HAP-1 (cell line): ENCODE measurements at places on chromosomes 13 and 19.
A peak's percentile ranks its signal among the peaks of the same experiment; 100 is the strongest.

DNA sequence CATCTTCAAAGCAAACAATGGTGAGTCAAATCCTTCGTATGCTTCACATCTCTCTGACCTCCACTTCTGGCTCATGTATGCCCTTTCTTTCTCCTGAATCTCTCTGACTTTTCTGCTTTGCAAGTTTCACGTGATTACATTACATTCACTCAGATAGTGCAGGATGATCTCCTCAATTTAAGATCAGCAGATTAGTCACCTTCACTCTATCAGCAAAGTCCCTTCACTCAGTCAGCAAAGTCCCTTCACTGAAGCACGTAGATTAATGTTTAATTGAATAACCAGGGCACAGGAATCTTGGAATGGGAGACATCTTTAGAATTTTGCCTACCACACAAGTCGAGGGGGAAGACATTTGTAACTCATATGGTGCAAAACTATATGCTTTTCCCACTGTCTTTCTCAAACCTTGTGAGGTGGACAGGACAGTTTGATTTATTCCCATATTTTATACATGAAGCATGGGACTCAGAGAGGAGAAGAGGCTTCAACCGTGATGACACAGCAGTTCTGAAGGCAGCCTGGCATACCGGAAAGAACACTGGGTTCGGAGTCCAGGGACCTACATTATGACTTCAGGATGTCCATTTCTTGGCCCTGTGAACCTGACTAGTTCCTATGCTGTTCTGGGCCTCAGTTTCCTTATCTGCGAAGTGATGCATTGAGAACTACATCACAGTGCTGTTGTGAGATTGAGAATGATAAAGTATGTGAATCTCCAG, 23.3 kb downstream of the SIGLECL1 start:
- no peak for DNase-seq

DNA sequence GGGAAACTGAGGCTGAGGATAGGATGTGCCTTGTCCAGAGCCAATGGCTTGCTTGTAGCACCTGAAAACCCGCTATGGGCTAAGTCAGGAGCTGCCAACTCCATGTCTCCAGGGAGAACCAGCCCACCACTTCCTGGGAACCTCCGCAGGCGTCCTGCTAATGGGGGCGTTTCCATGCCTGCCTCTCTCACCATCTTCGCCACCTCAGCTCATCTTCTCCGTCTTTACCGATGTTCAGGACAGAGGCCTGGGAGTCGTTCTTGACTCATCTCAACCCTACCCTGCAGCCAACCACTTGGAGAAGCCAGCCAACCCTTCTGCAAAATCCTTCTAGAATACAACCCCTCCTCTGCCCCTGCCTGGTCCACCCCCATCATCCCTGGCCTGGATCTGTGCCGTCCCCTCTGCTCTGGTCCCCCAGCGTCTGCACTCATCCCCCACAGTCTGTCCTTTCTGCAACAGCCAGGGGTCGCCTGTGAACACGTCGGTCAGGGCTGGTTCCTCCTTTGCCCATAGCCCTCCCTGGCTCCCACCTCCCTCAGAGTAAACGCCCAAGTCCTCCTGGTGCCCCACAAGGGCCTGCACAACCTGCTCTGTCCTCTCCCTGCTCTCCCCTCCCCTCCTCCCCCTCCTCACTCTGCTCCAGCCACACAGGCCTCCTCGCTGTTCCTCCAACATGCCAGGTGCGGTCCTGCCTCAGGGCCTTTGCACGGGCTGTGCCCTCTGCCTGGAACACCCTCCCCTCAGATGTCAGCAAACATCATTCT, 31.0 kb downstream of the PTPRS start:
- peak; percentile 33 for DNase-seq

DNA sequence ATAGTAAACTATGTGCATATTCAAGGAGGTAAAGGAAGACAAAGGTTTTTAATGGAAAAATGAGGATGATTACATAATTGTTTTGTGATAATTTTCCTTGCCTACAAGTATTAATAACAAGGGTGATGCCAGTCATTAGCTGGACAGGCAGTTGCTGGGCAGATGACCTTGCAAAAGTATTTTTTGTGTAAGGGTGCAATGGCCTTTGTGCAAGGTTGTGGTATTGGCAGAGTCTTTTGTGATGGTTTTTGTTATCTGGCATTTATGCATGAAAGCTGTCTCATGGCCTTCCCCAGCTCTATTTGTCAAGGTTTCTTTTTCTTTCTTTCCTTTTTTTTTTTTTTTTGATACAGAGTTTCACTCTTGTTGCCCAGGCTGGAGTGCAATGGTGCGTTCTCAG, 4.3 kb upstream of the COMMD6 start:
- DNase-seq = no peak

- no peak for DNase-seq
These were observed 2455.2 kb downstream of the PCDH9 start for GRCh38 chr13:64774915-64775314.

DNA sequence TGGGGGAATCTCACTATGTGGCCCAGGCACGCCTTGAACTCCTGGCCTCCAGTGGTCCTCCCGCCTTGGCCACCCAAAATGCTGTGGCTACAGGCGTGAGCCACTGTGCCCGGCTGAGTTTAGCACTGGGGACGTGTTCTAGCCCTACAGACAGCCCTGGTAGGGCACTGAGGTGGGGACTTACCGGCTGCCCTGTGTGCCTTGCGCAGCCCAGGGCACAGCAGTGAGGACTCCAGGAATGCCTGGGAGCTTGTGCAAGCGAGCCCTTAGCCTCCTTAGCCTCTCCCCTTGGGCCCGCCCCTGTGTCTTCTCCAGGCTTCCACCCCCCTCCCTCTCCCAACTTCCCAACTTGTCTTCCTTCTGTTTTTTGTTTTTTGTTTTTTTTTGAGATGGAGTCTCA, 21.0 kb downstream of the CCNE1 start:
- DNase-seq = no peak

- DNase-seq = no peak
These were observed 231.1 kb upstream of the SERP2 start for GRCh38 chr13:44142540-44142867.

- DNase-seq = no peak
These were observed 2.5 kb downstream of the VPS36 start for GRCh38 chr13:52447815-52448552.

DNA sequence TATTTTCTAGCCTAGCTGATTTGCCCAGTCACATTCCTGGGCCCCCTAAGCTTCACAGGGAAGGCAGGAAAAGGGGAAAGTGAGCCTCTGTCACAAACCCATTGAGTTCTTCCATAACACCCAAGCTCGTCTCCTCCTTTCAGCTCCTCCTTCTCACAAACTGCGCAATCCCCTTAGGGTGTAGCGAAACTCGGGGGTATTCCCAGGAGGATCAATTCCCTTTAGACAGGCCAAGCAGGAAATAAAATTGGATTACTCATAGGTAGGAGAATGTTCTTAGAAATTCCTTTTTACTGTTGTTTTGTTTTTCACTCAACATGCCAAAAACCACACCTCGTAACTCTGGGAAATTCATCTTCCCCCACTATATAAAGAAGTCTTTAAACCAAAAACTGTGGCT, 139.3 kb downstream of the IRS2 start:
- DNase-seq = no peak

GRCh38 chr13:22569811-22570210, 611.0 kb upstream of the SGCG start:
- no peak for DNase-seq

DNA sequence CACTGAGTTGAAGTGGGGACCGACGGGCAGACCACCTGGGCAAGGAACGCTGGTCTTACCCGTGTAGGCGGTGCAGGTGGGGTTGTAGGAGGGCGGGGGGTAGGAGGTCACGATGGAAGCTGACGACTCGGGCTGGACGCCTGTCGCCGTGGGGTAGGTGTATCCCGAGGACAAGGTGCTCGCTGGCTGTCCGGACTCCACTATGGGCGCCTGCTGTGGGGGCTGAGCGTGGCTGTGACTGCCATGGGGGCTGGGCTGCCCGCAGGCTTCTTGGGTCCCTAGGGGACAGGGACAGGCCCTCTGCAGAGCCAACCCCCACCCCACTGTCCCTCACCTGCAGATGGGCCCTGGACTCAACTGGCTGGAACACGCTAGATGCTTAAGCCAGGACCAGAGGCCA, 37.2 kb downstream of the ZFR2 start:
- no peak for DNase-seq

DNA sequence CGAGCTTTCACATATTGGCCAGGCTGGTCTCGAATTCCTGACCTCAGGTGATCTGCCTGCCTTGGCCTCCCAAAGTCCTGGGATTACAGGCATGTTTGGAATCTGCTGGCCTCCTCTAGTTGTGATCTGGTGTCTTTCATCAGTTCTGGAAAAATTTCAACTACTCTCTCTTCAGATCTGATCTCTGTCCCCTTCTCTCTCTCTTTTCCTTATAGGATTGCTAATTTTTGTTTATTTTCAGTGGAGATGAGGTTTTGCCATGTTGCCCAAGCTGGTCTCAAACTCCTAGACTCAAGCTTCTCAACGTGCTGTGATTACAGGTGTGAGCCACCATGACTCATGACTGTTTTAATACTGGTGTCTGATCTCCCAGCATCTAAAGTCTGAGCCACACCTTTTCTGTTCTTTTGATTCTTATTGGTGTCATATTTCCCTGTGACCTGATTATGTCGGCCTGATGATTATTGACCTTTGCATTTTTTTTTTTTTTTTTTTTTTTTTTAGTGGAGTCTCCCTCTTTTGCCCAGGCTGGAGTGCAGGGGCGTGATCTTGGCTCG, 10.4 kb upstream of the NANOS2 start:
- DNase-seq = no peak

DNA sequence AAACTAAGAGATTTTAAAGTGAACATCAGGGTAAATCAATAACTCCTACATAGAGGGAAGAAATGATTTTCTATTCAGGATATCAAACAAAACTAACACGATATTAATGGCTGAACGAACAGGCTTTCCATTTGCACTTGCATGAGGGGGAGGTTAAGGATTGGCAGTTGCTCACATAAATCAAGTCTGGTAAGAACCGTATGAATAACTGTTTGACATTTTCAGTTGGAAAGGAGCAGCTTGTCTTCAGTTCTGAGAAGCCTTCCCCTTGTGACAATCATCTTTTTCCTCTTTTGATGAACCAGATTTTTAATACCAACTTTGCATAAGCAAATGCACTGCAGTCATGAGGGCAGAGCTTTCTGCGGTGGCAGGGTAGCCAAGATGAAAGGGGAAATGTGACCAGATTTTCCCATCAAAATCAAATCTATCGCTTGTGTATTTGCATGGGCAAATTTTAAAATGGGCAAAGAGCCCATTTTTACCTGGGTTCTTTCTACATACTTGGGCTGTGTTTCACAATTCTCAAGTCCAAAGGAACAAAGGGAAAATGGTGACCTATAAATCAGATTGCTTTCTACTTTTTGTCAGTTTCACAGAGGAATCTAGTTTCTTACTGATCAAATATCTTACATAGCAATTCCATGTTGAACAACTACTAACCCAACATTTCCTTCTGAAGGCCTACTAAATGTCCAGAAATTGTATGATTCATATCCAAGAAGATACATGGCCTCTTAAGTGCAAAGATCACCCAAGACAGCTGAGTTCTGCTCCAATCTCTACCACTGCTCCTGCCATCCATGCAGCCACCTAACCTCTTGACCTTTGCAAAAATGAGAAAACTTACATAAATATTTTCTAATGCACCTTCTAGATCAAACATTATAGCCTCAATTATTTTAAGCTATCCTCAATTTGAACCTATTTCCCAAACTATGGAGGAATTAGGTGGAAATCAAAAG, 249.6 kb downstream of the OXGR1 start:
- DNase-seq = no peak

DNA sequence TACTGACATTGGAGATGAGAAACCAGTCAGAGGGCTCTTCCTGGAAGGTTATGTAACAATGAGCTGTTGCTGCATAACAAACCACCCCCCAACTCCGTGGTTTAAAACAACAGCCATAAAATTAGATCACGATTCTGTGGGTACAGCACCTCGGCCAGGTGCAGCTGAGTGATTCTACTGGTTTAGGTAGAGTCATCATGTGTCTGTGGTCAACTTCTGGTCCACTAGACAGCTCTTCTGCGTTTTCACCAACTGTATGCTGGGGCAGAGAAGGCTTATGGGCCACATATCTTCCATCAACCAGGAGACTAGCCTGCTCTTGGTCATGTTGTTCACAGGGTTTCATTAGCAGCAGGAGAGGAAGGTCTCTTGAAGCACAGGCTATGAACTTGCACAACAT, 585.5 kb downstream of the KCTD12 start:
- no peak for DNase-seq

DNA sequence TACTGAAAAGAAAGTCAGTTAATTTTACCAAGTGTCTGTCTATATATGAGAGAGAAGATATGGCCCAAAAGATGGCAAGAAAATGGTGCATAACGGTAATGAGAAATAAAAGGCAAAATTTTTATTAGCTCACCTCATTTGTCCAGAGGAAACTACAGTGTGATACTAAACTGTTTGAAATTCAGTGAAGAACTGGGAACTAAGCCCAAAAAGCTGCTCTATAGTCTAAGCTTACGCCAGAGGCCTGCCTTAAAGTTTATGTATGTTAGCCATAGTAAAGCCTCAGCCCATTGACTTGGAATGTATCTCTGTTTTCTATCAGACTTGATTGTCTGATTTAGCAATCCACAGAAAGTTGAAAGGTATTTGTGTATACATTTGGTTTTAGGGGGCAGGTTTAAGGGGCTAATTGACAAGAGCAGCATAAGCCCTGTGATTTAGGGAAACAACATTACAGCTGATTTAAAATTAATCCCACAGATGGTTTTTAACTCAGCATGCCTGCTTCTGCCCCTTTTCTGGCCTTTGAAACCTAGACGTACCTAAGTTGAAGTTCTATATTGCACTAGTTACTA, 91.0 kb upstream of the MAB21L1 start:
- no peak for DNase-seq
